T-cell (primary cell): ENCODE measurements at places on chromosomes 2 and 18.

GRCh38 chr18:64991102-64991501 is 759.7 kb upstream of the CDH7 start:
- no peak for DNase-seq

GRCh38 chr18:5275872-5276271 is 19.7 kb downstream of the ZBTB14 start:
- no peak for DNase-seq

- no peak for DNase-seq
Measured at GRCh38 chr2:62478093-62478580, 27.9 kb downstream of the TMEM17 start.

DNA sequence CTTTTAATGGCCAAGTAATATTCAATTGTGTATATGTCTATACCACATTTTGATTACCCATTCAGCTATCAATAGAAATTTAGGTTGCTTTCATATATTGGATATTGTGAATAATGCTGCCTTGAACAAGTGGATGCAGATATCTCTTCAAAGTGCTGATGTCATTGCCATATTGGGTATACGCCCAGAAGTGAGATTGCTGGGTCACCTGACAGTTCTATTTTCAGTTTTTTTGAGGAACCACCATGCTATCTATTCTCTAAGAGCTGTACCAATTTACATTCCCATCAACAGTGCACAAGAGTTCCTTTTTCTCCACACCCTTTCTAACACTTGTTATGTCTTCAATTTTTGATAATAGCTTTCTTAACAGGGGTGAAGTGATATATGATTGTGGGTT is 306.9 kb downstream of the ZNF516 start:
- DNase-seq, result no peak

DNA sequence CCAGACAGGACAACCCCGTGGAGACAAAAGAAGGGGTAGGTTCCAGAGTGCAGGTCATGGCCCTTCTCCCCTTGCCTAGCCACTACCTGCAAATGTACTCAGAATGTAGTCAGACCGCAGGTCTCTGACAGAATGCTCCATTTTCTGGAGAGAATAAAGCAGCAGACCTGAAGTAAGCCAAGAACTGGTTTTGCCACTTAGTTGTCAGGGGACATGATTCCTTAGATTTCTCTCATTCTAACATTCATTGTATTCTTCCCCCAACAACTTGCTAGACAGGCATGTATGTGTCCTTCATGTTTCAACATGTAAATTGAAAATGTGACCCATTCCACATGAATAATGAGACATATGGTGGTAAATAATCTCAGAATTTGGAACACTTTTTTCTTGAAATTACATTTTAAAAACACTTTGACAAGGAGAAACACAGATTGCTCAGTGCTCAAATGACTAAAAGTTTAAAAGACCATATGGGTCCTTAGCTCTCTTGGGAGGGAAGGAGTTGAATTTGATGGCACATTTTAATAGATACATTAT is 142.4 kb downstream of the CCBE1 start:
- DNase-seq, result no peak

GRCh38 chr2:176986487-176986886 is 226.1 kb upstream of the HNRNPA3 start:
- no peak for DNase-seq

GRCh38 chr18:5463831-5464230 is 80.0 kb downstream of the EPB41L3 start:
- DNase-seq, result no peak

GRCh38 chr2:30216157-30216556 is 15.2 kb upstream of the LBH start:
- no peak for DNase-seq
